ENCODE measurements at places on chromosomes 5 and 9.

DNA sequence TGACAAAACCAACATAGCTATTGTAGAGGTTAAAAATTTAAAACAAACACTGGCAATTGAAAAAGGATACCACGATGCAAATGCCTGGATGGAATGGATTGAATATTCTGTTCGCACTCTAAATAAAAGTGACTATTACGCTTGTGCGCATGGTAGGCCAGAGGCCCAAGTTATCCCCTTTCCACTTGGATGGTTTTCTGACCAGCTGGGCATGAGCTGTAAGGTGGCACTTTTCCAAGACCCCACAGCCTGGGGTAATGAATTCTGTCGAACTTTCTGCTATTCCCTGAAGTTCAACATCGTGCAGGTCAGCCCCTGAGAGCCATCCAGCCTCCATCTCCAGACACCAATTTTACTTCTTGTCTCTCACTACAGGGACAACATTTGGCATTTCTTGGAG lies 5.4 kb upstream of the RNF180 start:
- no peak for ATAC-seq

DNA sequence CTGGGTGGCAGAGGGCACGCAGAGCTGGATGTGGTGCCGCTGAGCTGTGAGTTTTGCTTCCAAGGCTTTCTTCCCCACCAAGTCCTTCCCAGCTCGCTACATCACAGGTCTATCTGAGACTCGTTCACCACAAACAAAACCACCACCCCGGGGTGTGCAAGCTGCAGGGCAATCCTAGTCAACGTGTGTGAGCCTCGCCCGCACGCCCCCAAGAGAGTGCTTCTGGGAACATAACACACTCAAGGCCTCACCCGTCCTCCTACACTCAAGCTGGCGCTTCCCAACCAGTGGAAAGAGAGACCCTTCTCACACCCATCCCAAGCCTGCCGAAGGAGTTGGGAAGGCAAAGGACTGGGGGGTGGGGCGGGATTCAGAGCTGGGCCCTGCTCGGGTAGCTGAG lies 10.6 kb downstream of the SNAPC4 start:
- ATAC-seq = no peak

GRCh38 chr5:88396000-88396535 lies 127.4 kb upstream of the TMEM161B start:
- ATAC-seq = no peak

GRCh38 chr5:178989311-178989710 lies 5.8 kb downstream of the GRM6 start:
- no peak for ATAC-seq

All from motor neuron (in vitro differentiated cells).